Ascending aorta (tissue), 2 donors: ENCODE measurements at places on chromosomes 4 and X.

DNA sequence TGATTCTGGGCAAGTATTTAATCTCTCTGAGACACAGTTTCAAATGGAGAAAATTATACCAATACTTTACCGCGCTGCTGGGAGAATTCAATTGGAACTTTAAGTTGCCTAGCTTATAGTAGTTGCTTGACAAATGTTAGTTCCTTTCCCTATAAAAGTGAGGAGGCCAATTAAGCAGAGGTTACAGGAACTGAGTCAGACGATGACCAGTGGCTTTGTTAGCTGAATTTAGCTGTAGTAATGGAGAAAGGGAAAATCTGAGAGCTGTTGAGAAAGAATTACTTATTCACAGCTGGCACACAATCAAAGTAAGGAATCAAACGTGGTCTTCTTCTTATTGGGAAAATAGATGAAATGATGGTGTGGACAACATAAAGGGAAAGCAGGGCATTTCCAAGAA, 29.6 kb downstream of the SMARCA1 start:
- no peak for DNase-seq

DNA sequence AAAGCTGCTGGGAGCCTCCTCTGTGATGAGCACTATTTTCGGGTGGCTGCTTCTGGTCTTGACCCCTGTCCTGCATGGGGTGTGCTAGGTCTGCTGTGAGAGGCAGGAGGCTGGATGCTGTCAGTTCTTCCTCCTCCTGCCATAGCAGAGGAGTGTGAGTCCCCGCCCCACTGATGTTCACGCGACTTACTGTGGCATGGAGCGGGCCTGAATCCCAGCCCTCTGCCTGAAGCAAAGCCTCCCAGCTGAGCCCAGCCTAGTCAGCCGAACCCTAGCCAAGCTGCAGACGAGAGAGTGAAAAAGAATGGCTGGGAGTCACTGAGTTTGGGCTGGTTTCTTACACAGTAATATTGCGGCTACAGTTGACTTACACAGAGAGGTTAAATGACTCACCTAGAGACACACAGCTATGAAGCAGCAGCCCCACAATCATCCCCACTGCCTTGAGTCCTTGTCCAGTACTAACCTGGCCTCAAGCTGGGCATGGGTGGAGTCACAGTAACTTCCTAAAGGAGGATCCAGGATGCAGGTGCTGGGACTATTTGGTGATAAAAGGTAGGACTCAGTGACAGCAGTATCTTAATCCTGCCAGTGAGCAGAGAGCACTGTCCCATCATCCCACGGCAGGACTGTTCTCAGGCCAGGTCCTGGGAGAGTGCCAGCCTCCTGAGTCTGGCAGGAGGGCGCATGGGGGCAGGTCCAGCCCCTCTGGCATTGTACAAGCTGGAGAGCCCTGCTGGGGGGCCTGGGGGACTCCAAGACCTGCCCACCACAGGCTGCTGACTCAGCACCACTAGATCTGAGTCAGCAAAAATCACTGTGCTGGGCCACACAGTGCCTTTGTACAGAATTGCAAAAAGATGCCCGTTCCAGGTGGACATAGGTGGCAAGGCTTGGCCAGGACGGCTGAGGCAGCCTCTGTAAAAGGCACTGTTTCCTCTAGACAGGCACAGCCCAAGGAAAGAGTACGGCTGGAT, 60.4 kb upstream of the CRMP1 start:
- no peak for DNase-seq

DNA sequence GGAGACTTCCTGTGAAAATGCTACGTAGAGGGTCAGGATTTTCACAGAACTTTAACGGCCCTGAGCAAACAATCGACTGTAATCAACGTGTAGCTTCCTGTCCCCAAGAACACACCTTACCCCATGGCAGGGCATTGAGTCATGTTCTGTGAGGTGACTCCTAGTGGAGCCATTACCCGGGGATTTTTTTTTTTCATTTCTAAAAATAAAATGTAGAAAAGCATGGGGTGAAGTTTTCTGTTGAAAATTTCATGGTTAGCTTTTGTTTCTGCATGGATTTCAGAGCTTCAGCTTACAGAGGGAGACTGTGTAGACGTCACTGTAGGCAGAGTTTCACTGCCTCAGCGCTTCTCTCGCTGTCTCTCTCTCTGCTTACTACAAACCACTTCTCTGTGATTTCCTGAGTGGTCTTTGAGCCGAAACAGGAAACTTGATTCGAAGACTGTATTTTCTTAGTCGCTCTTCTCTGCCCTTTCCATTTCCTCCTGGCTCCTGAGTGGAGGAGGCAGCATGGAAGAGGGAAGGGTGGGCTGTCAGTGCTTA, 111.7 kb downstream of the NFKB1 start:
- no peak for DNase-seq

- DNase-seq: no peak
These were observed 36.5 kb downstream of the TBC1D9 start for GRCh38 chr4:140719686-140720085.

DNA sequence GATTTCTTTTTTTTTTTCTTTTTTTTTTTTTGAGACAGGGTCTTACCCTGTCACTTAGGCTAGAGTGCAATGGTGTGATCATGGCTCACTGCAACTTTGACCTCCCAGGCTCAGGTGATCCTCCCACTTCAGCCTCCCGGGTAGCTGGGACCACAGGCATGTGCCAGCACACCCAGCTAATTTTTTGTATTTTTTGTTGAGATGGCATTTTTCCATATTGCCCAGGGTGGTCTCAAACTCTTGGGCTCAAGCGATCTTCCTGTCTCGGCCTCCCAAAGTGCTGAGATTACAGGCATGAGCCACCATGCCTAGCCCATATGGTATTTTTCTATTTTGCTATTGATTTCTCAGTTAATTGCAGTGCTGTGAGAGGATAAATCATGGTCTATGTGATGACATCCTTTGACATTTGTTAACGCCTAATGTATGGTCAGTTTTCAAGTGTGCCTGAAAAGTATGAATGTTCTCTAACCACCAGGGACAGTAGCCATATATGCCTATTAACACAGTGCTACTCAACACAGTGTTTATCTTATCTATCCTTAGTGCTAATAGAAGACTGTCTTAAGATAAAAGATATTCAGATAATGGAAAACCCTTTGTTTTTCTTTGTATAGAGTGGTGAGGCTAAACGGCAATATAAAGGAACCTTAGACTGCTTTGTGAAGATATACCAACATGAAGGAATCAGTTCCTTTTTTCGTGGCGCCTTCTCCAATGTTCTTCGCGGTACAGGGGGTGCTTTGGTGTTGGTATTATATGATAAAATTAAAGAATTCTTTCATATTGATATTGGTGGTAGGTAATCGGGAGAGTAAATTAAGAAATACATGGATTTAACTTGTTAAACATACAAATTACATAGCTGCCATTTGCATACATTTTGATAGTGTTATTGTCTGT, 9.1 kb upstream of the HSPA4L start:
- no peak for DNase-seq

DNA sequence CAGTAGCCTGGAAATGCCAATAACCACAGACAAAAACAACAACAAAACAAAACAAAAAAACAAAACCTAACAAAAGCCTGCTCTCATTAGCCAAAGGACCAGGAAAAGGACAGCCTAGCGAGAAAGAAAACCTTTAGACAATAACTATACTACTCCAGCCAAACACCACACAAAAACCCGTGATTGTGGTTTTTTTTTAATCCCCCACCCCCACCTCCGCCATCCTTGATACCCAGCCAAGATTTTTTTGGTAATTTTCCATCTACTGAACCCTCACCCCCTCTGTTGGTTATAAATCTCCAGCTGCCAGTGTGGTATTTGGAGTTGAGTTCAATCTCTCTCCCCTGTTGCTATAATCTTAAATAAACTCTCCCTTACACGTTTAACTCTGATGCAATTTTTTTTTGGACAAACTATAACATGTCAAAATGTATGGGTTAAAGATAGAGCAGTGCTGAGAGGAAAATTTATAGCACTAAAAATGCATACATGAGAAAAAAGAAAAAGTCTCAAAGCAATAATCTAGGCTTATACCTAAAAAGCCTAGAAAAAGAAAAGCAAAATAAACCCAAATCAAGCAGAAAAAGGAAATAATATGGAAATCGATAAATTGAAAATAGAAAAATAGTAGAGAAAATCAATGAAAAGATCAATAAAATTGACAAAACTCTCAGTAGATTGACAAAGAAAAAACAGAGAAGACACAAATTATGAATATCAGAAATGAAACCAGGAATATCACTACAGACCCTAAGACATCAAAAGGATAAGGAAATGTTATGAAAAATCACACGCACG, 83.7 kb downstream of the NAT8L start:
- no peak for DNase-seq

DNA sequence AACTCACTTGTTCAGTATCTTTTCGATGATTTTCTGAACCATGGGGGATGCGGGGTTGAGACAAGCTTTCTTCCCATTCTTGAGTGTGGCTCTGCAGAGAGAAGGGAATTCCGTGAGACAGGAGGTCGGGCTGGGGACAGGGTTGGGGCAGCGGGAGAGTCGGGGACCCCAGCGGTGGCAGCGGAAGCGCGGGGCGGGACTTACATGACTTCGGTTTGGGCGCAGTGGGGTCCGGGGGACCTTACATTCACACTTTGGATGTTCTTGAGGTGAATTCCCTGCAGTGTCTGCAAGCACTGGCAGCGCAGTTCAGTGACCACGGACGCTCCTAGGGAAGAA, 434 bp downstream of the CXCL3 start:
- no peak for DNase-seq

DNA sequence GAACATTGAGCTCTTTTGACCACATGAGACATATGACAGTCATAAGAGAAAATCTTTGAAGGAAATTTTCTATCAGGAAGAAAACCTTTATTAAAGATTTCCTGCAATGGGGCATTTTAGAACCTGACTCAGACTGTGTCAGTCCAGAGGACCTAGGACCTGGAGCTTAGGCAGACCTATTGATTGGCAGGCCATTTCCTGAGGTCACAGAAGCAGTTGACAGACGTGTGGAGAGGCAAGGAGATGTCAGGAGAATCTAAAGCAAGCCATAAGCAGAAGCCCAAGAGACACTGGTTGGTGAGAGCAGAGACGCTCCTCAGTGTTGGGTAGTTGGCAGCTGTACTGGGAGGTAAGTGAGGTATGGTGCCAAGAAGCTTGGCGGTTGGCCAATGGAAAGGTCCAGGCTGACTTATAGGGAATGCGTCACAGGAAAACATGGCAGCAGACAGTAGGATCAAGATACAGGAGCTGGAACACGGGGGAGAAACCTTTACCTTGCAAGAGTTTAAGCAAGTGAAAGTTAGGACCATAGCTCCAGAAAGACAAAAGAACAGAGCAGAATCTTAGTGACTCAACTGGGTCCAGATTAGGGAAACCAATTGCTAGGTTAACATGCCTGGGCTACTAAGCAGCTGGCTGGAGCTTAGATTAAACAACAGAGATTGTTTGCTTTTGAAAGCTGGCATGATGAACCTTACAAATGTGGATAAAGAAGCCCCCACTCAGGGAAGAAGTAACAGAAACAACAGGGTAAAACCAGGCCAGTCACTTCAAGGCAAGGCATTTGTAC, 18.6 kb downstream of the PALLD start:
- DNase-seq: no peak

GRCh38 chrX:57565198-57565597, 26.6 kb upstream of the ZXDB start:
- DNase-seq: no peak

- DNase-seq: no peak
These were observed 25.4 kb upstream of the AFAP1 start for GRCh38 chr4:7964890-7965662.

- DNase-seq: no peak
These were observed 6.5 kb upstream of the NUDT6 start for GRCh38 chr4:122928930-122929329.

DNA sequence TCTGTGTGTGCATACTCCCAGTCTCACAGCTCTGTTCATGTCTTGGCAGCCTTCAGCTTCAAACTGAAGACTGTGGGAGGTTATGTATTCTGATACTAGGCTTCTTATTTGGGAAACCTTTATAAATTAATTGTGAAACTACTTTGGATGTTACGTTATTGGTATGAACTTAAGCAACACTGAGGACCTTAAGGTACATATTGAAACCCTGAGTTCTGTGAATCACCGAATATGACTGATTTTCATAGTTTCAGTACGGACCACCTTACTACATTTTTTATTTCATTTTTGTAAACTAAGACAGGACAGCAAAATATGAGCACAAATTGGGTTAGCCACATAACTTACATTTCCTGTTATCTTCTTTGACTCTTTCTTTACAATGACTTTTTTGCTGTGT, 498.4 kb downstream of the PDGFC start:
- DNase-seq: no peak

DNA sequence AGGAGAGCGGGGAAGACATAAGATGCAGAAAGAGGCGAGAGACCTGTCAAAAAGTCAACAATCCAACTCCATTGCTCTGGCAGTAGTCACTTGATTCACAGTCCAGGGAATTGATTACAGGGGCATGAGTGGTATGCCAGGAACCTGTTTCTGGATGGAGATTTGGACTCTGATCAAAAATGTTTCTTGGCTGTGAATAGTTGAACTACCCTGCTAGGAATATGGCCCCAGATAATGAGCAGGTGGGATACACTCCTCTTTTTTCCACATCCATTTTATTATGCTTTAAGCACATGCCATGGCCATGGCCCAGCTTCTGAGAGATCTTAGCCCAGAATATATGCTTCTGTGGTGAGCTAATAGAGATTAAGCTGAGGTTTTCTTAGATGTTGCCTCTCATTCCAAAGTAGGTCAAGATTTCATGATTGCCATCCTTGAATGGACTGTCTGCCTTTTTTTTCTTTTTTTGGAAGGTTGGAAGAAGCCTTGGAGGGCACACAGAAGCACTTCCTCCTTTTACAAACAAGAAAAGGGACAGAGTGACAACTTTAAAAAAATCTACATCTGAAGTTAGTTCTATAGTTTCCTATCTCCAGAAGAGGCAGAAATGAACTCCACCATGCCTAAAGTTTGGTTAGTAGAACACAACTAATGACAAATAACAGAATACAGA, 121.9 kb downstream of the KIT start:
- DNase-seq: no peak
